Peyer's patch (tissue), 4 donors: ENCODE measurements at places on chromosomes 2 and 18. TPM values are rescaled to one million over a fixed set of nuclear protein-coding genes. Genes with fewer than 3 reads are reported as not detected.

The SNORC gene
- 9.7 TPM for total RNA-seq

The REL gene
- 14.5 TPM for total RNA-seq

The COL5A2 gene
- 11.5 TPM for total RNA-seq

The RUFY4 gene
- total RNA-seq, result 0.27 TPM

DNA sequence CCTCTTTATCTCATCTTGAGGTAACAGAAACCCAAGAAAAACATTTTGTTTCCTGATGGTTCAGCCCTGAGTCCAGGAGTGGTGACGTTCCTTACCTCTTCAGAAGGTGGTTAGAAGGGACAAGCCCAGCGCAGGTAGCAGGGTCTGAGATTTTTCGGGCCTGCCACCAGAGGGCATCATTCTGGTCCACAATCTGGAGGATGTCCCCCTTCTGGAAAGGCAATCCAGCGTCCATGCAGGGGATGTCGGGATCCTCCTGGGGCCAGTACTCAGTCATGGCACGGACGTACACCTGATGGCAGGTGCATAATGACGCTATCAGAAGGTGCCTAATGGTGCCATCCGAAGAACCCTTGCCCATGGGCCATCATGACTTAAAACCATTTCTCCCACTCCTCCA is 17.7 kb downstream of the MPP4 start:
- DNase-seq, result no peak

- DNase-seq, result no peak
Measured at GRCh38 chr18:58344861-58345463, 283.9 kb downstream of the ALPK2 start.

GRCh38 chr2:138446043-138446442 is 55.5 kb upstream of the SPOPL start:
- DNase-seq, result no peak

DNA sequence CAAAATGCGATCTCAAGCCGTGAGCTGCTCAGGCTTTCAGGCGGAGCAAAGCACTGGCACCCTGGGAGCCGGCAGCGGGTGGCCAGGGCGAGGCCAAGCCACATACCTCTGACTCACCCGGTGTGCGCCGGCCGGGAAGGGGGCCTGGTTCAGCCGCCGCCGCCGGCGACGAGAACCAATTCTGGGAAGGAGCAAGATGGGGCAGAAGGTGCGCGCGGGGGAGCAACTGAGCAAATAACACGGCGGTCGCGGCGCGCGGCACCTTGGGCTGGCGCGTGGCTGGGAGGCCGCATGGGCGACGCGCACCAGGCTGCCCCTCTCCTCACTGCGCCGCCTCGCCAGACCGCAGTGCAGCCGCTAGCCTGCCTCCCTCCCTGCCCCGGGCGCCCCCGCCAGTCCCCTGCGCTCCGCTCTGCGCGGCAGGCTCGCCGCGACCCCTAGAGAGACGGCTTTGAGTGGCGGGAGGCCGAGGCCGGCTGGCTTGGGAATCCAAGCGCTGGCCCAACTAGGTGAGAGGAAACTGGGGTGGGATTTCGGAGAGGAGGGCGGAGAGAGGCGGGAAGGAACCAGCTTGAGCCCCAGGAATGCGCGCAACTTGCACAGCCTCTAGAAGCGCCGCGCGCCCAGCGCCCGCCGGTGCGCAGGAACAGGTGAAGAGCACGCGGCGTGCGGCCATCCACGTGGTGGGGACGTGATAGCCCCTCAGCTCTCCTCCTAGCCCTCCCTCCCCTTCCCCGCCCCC is 3.2 kb downstream of the NRP2 start:
- DNase-seq, result no peak

GRCh38 chr2:3519255-3520205 is at the start of gene ADI1:
ADI1 (minus strand) TSS chr2:3519531; CDS start chr2:3519487, 44 bp downstream.
- DNase-seq, result peak; percentile 78

GRCh38 chr2:58266211-58266610 is 25.1 kb upstream of the FANCL start:
- DNase-seq, result no peak

- peak; percentile 30 for DNase-seq
Measured at GRCh38 chr2:242011991-242012764, 142.6 kb downstream of the RTP5 start.

GRCh38 chr18:65817178-65817577 is 66.4 kb downstream of the CDH7 start:
- no peak for DNase-seq

- DNase-seq, result no peak
Measured at GRCh38 chr2:240836781-240837467, 16.9 kb upstream of the KIF1A start.

DNA sequence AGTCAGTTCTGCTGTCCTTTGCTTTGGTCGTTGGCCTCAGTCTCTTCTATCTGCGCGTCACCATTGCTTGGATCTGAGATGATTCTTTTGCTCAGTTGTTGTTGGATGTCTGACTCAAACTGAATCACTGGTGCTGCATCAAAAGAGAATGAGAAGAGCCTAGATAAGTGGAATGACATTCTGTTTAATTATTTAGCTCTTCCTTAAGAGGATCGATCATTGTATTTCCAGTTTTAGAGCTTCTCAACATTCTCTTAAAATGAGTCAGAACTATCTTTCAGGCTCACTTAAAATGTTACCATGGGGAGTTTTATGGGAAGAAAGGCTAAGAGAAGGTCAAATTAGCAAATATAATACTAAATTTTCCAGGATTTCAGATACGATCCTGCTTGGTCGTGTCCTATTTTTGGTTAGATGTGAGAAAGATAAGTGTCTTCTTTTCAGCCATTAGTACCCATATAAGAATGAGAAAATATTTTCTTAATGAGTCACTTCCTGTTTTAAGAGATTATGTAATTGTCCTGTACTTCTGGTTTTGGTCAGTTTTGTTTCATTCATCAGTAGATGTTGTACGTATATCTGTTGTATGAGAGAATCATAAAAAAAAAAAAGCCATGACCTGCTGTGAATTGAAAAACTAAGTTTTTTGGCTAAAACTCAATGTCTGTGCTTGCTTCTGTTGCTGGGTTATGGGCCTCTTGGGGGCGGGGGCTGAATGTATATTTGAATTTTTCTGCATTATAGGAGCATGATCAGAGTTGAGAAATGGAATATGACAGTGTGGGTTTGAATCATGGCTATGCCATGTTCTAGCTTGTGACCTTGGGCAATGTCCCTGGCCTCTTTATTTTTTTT is 31.6 kb upstream of the CASP10 start:
- DNase-seq, result no peak

DNA sequence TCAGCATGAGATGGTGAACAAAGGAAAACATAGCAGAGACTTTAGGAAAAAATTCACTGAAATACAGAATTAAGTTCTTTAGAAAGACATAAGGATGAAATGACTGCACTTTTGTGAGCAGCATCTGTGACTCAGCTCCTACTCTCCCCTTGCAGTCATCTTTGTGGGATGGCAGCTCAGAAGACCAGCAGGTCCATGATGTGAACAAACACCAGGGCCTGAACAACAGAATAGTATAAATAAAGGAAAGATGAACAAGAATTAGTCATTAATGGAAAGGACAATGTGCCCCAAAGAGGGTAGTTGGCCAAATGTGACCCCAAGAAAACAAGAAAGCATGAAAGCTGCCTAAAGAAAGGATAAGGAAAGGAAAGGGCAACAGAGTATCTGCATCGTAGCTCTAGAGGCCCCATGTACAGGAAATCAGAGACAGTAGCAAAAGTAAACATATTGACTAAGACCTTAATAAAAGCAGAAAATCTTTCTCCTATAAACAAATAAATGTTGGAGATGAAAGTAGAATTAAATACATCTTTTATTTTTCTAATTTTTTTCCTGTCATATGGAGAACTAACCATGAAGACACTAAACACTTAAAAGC is 318.0 kb downstream of the ZEB2 start:
- no peak for DNase-seq

- no peak for DNase-seq
Measured at GRCh38 chr2:218329027-218329825, 27.4 kb upstream of the CATIP start.

DNA sequence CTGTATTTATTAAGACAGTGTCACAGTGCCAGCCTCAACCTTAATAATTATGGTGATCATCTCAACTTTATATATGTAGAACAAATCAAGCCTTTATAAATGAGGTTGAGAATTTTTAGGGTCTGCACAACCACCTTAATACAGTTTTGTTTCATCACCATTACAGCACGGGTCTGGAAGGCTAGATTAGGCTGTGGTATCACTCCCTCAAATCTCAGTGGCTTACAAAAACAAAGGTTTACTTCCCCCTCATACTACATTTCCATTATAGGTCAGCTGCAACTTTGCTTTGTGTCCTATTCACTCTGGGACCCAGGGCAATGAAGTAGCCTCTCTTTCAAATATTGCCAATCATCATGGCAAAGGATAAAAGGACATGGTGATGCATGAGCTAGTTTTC is 23.3 kb upstream of the USP14 start:
- DNase-seq, result no peak

- DNase-seq, result no peak
Measured at GRCh38 chr2:47893771-47894170, 12.5 kb downstream of the FBXO11 start.

DNA sequence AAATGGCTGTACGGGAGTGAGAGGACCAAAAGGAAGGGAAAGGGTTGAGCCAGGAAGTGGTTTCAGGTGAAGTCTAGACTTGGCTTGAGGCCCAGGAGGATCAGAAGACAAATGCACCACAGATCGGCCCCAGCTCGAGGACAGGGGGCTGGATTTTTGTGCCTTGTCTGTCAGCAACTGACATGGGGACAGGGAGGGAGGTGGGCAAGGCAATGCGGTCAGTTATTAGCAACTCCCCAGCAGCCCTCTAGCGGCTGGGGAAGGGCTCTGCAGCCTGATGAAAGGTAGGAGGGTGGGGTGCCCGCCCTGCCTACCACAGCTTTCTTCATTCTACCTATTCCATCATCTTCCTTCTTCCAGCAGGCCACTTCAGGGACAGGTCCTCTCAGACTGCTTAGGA is 50.0 kb downstream of the CPO start:
- no peak for DNase-seq

DNA sequence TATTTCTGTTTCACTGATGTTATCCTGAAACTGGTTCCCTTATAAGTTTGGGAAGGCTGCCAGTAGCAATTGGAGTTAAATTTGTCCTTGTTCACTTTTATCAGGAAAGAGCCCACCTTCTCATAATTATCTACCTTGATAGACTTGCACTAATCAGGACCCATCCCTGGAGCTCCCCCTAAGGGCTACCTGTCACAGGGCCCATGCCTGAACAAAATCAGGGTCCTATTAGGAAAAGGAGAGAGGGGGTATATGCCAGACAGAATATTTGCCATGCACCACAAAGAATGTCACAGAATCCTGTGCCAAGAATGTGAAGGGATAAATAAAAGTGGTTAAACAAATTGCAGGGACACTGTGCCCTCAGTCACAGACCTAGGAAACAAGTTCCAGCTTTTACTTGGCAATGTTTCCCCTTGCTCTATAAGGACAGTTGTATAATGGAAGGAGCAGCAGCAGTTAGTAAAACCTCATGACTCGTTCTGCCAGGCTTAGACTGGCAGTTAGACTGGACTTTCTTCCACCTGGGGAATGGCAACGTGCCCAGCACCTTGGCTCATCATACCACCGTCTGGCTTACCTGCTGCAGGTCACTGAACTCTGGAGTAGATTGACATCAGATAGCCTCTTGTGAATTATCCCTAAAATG is 32.3 kb upstream of the VWC2L start:
- DNase-seq, result no peak

DNA sequence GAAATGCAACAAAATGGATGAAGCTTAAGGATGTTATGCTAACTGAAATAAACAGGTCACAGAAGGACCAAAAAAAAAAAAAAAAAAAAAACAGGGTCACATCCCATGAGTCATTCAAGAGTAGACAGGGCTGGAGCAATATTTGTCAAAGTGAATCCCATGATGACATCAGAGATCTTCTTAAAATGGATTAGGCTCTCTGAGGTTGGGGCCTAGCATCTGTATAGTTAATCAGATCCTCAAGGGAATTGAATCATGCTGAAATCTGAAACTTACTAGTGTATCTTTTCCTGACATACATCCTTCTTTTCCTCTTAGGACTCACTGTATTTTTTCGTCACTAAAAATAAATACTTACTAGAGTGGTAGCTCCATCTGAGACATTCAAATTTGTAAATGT is 380.6 kb upstream of the NXPH2 start:
- no peak for DNase-seq

DNA sequence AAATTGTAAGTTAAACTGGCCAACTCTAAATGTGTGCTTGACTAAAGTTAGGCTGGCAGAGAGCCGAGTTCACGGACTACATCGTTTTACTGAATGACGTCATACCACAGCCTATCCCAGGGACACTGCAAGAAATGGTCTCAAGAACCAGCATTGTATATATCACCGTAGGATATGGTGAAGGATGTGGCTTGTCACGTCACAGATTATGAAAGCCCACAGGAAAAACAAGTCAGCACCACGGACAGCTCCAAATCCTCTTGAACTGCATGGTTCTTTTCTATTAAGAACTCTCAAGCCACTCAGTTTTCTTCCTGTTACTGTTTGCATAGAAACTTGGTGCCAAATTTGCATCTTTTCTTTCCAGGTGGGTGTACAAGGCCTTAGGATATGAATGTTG is 85.1 kb upstream of the ACAA2 start:
- peak; percentile 52 for DNase-seq

DNA sequence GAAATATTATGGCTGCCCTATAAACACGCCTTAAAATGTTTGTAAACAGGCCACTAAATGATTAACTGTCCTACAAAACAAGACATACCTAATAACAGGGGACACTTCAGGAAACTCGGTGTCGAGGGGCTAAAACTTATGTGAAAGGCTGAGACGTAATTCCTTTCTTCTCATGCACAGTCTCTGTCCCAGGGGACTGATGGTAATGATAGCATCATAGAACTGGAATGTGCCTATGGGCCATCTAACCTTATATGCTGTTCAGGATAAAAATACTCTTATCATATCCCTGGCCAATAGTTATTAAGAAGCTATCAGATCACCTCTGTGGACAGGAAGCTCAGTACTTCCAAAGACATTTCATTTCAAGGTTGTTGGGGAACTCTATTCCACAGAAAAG is 252.6 kb upstream of the RASGRP3 start:
- DNase-seq, result no peak

DNA sequence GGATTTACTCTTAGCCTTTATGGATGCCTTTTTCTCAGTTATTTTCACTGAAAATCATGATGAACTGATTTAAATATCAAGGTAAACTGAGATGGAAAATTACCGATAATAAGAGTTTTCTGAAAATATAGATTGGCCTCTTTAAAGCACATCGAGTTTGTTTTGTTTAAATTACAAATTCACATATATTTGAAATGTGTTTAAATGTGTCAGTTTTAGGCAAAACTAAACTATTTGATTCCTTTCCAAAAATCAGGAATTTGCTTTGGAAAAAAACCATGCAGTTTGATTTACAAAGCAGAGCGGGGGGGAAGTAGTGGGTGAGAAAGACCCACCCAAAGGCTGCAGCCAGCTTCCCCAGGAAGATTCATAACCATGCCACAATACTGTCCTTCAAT is 52.0 kb upstream of the EML4 start:
- no peak for DNase-seq
